ENCODE measurements at places on chromosomes 2 and 18. TPM values are rescaled to one million over a fixed set of nuclear protein-coding genes. Genes with fewer than 3 reads are reported as not detected.
A peak's percentile ranks its signal among the peaks of the same experiment; 100 is the strongest.

- DNase-seq: no peak
Measured at GRCh38 chr2:38173683-38174082, 97.7 kb upstream of the CYP1B1 start.

GRCh38 chr2:4745056-4745991 lies 946.9 kb upstream of the SOX11 start:
- DNase-seq: peak; percentile 53

The GCG gene
- polyA plus RNA-seq: not detected

The FER1L5 gene
- polyA plus RNA-seq: 1.9 TPM

DNA sequence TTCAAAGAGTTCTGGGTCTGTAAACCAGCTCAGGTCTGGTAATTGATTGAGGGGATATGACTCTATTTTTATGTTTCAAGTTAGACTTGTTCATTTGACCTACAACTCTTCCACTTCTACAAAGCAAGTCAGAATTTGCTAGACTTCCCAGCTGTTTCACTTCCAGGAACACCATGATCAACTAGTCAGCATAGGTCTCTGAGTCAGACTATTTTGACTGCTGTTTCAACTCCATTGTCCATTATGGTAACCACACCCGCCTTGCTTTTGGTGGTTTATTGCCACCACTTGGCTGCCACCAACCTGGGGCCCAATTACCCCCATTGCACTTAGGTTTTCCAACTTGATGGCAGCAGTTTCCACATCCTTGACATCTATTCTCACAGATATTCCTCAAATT lies 116.6 kb downstream of the LAMA3 start:
- DNase-seq: no peak

Measured in left kidney (tissue), 8 donors.